ENCODE measurements at places on chromosomes 12 and 14.

DNA sequence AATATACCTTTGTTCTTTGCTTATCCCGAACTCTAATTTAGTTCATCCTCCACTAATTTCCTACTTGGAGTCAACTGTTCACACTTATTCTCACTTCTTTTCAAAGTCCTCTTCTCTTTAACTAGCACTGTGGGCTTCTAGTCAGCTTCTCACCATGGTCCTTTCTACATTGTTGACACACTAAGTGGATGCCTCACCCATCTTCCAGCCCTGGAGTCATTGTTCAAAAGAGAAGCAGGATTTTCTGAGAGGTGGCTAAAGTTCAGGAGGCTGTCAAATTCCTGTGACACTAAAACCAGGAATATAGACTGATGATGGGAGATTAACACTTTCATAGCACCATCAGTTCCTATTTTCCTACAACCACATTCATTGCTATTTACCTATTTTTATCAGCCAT is 99.3 kb downstream of the PHLDA1 start:
- DNase-seq, result no peak

GRCh38 chr14:68379510-68380328 is 413.1 kb downstream of the ZFP36L1 start:
- peak; percentile 39 for DNase-seq

GRCh38 chr12:21607701-21608100 is 3.1 kb upstream of the GYS2 start:
- DNase-seq, result no peak

GRCh38 chr12:94875525-94875924 is 128.0 kb downstream of the NDUFA12 start:
- peak; percentile 28 for DNase-seq

DNA sequence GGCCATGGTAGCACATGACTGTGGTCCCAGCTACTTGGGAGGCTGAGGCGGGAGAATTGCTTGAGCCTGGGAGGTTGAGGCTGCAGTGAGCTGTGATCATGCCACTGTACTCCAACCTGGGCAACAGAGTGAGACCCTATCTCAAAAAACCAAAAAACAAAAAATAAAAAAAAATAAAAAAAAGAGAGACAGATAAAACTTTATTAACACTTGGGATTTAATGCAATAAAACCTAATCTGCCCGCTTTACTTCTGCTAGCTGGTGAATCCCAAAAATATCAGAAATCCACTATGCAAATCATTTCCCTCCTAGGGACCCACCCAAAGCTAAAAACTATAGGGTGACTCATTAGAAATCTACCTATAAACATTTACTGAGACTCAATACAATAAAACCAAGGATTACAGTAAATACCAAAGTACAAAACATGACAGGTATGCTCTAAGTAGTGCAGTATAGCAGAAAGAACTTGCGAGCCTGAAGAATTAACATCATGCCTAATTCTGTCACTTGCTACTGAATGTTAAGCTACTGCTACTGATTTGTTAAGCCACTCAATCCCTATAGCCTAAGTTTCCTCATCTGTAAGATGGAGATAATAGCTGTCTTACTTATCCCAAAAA is 50.1 kb upstream of the STAC3 start:
- no peak for DNase-seq

- DNase-seq, result peak; percentile 13
Measured at GRCh38 chr12:91877022-91877421, 268.6 kb downstream of the BTG1 start.

DNA sequence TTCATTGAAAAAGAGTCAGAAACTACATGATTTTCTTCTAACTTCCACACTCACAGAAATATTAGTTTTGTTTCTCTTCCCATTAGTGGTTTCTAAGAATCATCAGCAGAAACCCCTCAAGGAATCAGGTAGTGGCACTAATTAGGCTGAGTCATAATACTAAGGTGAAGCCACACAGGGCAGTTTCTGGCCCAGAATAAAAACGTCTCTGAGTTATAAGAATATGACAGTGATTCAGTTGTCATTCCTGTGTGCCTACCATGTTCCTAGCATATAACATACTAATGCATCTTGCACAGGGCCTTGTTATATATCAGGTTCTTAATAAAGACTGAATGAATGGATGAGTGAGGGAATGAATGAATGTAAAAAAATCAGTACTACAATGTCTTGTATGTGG is 206.0 kb upstream of the PLEKHG7 start:
- no peak for DNase-seq

GRCh38 chr14:51180577-51180976 is 59.5 kb upstream of the TMX1 start:
- DNase-seq, result no peak

DNA sequence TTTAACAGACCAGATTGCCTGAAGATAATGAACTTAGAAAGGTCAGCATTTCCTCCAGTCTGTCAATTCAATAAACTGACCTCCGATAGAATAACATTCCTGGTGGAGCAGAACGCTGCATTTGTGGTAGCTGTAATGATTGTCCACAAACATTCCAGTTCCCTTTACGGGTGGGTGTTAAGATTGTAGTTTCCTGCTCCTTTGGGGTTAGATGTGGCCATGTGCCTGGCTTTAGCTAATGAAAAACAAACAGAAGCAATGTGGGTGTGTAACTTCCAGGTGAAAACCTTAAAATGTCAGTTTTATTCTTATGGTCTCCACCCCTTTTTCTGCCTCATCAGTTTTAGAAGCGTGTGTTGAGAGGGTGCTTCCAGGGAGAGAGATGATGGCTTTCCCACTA is 217.3 kb upstream of the CRY1 start:
- DNase-seq, result no peak

DNA sequence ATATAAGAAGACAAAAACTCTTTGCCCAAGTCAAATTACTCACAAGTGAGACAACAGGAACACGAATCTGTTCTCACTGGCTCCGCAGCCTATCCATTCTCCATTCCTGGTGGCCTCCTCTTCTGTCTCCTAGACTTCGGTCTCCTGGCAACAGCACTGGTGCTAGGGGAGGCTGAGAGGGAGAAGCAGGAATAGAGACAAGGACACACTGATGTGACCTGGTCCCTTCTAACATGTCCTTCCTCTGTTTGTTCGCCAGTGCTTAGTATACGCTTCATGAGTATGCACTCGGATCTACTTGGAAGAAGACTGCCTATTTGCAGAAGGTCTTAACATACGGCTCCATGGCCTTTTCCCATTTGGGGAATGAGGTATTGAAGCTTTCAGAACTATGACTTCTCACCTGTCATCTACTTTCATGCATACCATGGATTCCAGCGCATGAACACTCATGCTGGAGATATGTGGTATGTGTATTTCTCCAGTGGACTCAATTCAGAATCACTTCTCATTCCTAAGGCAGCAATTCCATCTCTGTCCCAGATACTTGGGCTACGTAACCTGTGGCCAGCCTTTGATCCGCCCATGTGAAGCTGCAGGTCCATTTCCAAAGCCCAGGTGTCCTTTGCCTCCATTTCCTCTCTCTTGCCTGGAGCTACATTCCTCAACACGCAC is 33.9 kb downstream of the BHLHE41 start:
- DNase-seq, result no peak

- peak; percentile 56 for DNase-seq
Measured at GRCh38 chr14:24367514-24368211, at the start of gene NFATC4. Gene NFATC4, plus strand, starts transcription at chr14:24368184. Its CDS starts 157 bp downstream, at chr14:24368341.

GRCh38 chr12:75549989-75550388 is 38.6 kb upstream of the KRR1 start:
- no peak for DNase-seq

DNA sequence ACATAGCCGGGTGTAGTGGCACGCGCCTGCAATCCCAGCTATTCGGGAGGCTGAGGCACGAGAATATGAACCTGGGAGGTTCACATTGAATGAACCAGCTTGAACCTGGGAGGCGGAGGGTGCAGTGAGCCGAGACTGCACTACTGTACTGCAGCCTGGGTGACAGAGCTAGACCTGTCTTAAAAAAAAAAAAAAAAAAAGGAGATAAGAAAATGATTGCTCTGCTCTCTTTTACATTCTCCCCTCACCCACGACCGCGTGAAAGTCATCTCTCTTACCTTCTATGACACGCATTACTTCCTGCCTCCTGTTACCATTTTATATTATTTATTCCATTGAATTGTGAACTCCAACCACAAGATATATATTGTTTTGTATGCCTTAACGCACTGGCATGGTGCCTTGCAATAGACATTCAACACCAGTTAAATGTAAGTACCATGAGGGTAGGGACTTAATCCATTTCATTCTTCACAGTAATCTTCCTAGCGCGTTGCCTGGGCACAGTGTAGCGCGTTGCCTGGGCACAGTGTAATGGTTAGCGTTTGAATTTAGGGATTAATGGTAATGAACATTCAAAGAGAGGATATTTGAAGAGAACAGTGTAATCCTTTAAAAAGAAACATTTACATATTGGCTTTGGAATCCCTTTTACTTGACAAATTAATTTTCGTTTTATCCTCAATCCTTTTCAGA is 2.7 kb downstream of the RAP1B start:
- no peak for DNase-seq

DNA sequence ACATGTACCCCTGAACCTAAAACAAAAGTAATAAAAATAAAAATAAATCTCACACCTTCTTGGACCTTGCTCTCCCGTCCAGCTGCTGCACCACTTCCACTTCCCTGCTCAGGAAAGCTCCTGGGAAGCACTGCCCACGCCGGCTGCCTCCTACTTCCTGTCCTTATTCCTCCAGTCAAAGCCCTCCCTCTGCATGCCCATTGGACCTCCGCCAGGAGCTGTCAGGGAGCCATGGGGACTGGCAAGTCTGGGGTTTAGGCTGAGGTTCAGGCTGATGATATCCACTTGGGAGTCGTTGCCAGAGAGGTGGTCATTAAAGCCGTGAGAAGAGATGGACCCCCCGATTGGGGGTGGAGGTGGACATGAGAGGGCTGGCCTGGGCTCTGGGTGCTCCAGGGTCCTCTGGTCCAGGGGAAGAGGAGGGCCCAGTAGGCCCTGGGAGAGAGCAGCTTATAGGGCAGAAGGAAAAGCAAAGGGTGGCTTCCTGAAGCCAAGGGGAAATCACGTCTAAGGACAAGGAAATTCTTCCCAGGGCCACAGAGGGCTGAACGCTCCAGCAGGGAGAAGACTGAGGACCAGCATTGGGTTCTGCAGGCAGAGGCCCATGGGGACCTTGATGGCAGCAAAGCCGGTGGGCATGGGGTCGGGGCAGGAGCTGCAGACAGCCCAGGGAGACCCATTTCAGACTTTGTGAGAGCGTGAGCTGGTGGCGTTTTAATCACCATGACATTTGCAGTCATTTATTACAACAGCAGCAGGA is 78.7 kb downstream of the FZD10 start:
- no peak for DNase-seq

- no peak for DNase-seq
Measured at GRCh38 chr12:66499000-66499399, 179.9 kb downstream of the GRIP1 start.

GRCh38 chr12:58727521-58727920 is 192.8 kb downstream of the LRIG3 start:
- no peak for DNase-seq

DNA sequence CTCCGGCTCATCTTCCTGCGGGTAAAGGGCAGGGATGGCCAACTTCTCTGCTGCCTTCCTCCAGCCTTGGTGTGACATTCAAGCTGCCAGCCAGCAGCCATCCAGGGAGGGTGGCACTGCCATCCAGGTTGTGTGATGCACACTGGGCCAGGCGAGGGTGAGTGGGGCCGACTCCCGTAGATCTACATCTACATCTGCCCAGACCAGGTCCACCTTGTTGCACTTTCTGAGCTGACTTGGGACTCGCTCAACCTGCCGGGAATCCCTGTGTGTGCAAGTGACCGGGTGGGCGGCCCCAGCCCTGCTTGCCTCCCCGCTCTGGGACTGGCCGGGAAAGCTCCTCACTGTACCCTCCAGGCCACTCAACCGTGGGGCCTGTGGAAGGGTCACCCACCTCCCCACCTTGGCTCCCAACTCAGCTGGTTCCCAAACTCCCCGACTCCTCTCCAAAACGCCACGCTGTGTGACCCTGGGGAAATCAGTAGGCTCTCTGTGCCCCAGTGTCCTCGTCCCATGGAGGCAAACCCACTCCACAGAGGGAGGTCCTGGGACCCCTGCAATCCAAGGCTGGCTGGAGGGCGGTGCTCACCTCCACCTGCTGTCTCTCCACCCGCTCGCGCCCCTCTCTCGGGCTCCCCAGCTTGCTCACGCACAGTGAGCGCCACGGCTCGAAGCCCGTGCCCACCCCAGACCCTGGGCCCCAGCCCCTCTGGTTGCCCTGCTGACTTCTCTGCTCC is 14.7 kb downstream of the JAG2 start:
- DNase-seq, result no peak

- DNase-seq, result no peak
Measured at GRCh38 chr12:127716166-127716565, 550.8 kb upstream of the TMEM132C start.

DNA sequence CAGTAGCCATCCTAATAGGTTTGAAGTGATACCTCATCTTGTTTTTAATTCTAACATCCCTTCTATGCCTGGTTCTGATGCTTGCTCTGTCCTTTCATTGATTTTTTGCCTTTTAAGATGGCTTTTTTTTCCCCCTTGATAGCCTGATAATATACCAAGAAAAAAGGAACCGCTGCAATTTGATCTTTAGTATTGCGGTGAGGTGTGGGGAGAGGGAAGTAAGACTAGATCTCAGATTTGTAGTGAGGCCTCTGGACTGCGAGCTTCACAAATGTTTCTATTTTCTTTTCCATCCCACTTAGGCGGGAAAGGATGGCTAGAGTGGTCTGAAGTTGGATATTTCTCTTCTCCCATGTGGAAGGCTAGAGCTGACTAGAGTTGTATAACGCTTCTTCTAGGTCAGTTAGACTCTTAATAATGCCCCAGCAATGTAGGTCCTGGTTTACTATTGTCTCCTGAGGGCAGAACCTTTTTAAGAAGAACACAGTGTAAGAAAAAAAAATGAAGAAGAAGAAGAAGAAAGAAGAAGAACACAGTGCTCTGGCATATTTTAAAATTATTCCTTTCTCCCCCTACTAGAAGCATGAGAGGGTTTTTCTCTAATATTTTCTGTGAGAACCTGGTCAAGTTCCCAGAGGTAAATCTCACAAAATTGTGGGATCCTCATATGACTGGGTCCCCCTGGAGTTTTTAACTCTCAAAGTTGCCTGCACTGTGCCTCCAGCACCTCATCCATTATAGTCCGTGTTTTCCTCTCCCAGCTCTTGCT is 11.9 kb upstream of the KLRB1 start:
- no peak for DNase-seq

- no peak for DNase-seq
Measured at GRCh38 chr12:56118688-56119357, 757 bp downstream of the ZC3H10 start.

DNA sequence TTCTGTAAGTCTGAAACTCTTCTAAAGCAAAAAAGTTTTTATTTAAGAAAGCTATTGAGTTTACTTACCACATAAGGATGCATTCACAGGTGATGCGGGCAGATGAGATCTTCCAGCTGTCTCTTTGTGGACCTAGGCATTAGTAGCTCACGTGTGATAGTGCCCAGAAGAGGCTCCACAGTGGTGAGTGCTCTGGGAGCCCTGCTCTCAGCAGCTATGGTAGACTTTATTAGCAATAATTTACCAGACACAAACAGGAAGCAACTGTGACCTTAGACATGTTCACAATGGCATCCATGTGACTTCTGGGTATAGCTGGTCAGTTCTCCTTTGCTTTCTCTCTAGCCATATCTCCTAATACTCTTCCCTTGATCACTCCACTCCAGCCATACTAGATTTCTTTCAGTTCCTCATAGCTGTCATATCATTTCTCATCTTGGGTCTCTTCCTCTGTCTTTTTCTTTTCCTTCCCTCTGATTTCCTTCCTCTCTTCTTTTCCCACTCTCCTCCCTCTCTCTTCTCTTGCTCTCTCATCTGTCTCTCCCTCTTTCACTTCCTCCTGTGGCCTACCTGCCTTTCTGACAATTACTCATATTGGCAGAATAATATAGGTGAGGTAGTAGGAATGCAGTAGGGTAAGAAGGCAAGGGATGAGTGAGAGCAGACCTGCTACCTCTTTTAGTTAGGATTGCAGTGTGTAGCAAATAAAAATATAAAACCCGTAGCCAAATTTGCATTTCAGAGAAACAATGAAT is 75.2 kb upstream of the SCAF11 start:
- DNase-seq, result no peak

Measured in prostate gland (tissue), 2 donors.